BJ (cell line): ENCODE measurements at places on chromosomes 1 and 21.

- no peak for DNase-seq
These were observed 22.4 kb downstream of the DSTYK start for GRCh38 chr1:205189131-205189530.

DNA sequence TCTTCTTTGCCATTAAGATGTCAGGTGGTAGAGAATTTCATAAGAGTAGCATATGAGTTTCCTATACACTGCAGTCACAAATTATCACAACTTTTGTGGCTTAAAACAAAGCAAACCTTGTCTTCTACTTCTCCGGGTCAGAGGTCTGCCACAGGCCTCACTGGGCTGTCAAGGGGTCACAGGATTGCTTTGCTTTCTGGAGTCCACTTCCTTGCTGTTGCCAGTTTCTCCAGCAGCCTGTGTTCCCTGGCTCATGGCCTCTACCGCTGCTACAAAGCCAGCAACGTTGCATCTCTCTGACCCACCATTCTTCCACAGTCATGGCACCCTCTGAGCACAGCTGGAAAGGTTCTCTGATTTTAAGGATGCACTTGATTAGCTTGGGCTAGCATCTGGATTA, 6.5 kb upstream of the BACE2 start:
- no peak for DNase-seq

DNA sequence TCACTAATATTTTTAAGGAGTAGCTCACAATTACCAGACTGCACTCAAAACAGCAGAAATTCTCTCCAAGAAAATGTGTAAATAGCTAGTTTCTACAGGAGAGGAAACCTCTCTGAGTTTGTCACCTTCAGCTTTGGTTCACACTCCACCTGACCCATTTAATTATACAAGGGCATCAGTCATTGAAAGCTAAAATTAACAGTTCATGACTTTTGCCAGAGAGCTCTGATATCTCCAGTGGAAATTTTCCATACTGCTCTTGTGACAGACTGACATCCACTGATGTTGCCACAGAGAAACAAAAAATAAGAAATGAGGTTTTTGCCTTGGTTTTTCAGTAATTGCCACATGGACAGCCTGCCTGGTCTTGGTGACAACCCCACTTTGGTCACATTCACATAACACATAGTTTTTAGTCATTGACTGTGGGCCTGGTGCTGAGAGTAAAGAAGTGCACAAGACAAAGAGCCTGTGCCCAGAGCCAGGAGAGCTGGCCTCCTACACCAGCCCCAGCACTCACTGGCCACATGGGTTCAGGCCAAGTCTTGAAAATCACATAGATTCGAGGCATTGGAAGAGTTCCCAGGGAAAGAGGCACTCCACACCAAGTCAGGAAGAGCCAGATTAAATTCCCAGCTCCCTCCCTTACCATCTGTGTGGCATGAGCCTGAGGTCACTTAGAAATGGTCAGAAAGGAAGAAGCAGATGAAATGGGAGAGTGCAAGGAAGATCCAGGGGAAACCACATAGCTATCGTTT, 13.8 kb upstream of the SIM2 start:
- no peak for DNase-seq

GRCh38 chr1:24502709-24503058, at the start of gene RCAN3:
Gene RCAN3 (plus strand): TSS chr1:24502836. CDS start chr1:24514373, 11,537 bp downstream.
- no peak for DNase-seq

DNA sequence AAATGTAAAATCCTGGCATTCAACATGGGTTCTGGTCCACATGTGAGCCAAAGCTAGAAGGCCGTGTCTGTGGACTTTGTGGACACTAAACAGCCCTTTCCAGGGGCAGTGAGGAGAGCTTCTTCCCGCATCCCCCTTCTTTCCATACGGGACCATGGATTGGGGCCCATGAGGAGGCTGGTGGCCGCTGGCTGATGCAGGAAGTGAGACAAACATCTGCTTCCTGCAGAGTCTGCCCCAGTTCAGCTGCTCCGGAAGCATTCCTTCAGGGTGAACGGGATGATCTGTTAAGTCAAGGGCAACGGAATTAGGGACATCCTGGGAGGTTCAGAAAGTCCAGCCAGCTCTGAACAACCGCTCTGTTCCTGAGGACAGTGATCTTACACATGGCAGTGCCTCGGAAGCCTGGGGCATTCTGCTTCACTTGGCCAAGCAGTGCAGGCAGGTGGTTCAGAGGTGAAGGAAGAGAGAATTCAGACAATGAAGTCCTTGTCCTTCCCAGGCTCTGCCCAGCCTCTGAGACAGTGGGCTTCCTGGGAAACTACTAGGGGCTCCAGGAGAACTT, 1.5 kb downstream of the CA6 start:
- DNase-seq, result no peak
